Activated T-cell treated with anti-CD3 and anti-CD28 coated beads for 1 hour (primary cell): ENCODE measurements at places on chromosomes 7 and 10.

DNA sequence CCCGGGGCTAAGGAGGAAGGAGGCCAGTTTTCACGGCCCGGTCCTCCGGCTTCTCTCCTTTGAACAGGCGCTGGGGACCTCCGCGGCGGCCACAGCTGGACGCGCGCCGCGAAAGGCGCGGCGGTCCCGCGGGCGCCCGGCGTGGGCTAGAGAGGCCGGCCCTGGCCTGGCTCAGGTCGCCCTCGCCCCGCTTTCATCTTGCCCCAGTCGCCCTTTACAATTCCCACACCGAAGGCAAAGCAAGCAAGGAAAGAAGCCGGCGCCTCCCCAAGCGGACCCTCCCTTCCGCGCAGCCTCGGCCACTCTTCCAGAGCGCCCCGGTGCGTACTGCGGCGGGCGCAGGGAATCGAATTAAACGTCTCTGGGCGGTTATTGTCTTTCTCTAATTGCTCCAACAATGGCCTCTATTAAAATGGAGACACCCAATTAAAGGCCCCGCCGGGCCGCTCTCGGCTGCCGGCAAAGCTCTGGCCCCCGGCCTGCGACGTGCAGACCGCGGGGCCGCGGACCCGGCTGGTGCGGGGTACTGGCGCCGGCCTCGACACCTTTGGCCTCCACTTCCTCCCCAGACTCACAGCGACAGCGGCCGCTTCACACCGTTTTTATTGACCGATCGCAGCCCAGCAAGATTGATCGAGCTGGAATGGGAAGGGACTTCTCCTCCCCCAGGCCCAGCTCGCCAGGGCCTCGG, 4.5 kb upstream of the GATA3 start:
- no peak for DNase-seq

DNA sequence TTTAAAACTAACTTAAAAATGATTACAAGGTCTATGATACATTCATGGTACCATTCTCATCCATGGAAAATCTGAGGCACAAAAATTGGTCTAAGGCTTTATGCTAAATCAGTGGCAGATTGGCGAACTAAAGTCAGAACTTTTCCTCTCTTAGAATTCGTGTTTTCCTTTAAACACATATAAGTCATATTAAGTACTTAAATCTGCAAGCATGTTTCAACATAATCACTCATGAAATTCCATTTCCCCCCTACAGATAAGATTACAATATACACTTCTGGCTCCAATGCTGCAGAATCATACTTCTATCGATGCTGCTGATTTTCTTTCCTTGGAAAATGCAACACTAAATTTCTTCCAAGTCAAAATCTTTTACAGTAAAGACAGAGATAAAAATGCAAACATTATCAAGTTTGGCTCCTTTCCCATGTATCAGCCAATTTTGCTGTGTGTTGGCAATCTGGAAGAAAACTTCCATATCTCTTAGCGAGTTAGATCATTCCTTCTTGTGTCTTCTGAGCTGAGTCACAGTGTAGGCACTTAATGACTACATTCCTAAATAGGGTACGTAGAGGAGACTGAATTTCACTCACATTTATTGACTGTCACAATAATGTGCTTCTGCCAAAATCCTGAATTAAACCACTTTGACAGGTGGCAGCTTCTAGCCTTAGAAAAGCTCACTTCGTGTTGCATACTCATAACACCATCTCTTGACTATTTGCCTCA, 76.4 kb upstream of the LRRC17 start:
- no peak for DNase-seq

DNA sequence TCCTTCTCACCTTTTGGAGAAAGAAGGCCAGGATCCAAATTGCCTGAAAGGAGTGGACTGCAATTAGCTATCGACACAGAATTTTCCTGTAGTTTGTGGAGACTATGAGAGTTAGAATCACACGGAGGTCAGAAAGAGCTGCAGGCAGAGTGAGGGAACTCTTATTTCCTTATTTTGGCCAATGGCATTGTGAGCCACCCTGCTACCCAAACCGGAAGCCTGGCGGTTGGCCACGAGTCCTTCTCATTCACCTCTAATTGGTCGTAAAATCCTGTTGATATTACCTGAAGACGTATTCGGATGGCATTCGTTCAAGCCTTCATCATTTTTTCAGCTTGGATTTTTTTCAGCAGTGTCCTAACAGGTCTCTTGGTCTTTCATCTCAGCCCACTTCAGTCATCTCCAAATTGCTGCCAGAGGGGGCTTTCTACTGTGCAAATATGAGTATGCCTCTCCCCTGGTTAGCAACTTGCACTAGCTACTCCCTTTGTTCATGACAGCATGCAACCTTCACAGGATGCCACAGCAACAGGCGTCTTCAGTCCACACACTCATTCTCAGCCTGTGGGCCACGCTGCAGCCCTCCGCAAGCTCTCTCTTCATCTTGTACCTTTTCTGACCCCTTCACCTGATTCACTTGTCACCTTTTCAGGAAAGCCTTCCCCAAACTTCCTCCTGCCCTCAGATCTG, 66.9 kb downstream of the GATA3 start:
- no peak for DNase-seq

- no peak for DNase-seq
These were observed 96.5 kb downstream of the DNAH11 start for GRCh38 chr7:21639206-21639868.

DNA sequence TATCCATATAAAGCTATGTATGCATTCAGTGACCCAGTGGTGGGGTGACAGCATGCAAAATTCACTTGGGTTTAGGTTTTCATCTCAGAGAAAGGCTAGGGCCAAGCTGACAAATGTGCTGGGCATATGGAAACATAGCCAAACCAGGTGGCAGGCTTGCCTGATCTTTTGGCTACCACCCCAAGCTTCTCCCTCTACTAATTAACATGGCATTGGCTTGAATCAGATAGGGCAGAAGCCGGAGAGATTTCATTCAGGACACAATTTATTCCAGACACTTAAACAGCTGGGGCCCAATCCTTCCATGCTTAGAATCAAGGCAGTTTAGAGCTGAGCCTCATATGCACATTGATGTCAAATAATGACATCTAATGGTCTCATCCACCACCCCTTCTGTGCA, 95.5 kb upstream of the AGK start:
- DNase-seq: no peak

DNA sequence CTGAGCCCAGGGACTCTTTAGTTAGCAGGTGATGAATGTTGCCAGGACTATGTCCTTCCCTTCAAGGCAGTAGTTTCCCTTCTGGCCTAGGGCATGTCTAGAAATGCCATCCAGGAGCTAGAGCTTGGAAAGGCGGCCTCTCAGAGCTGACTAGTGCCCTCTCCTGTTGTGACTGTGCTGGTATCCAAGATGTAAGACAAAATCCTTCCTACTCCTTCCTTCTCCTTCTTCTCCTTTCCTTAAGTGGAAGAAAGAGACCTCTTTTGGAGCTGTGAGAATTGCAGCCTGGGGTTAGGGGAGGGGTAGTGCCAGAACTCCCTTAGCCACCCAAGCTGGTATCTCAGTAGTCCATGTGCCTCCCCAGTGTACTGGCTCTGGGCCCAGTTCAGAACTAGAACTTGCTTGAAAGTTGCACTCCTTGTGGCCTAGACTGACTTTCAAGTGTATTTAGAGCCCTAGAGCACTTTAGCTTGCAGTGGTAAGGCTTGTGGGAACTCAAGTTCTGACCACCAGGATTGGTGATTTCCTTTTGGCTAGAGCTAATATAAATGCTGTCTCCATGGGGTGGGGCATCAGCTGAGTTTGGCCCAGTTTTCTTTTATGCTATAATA, 118.8 kb downstream of the NPSR1 start:
- DNase-seq: no peak

GRCh38 chr10:130066743-130067142, 43.9 kb downstream of the C10orf143 start:
- no peak for DNase-seq

GRCh38 chr7:85046534-85046933, 140.3 kb downstream of the SEMA3D start:
- DNase-seq: no peak

GRCh38 chr10:95880704-95881103, 27.1 kb upstream of the CC2D2B start:
- no peak for DNase-seq

DNA sequence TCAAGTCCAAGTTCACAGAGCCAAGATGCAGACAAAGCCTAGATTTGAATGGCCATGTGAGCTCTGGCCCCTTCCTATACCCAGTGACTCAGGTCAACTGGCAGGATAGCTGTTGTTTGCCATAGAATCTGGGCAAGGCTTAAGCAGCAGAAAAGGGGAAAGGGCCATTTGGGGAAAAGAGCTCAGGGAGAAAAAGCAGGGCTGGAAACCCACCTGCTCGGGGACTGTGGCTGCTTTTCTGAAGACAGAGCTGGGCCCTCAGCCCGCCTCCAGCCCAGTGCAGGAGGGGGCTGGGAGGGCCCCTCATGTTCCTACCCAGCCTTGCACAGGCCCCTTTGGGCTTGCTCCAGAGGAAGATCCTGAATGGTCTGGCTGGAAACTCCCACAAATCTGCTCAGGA, 32.6 kb upstream of the HABP2 start:
- no peak for DNase-seq

- DNase-seq: no peak
These were observed 2.5 kb downstream of the FGL2 start for GRCh38 chr7:77197141-77197540.

DNA sequence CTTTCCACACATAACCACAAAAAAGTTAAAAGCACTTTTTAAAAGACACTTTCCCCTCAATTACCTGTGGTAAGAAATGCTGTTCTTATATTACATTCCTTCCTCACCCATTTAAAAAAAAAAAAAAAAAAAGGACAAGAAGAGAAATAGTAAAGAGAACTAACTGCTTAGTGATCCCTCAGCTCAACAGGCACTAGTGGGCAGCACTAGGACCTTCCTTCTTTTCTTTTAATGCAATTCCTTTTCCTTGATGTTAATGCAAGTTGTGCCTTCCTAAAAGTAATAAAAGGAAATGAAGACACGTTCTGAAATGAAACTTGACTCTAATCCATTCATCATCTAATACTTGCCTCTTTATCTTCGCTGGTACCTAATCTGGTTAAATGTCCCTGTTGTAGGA, 189.7 kb downstream of the TCF7L2 start:
- DNase-seq: no peak

DNA sequence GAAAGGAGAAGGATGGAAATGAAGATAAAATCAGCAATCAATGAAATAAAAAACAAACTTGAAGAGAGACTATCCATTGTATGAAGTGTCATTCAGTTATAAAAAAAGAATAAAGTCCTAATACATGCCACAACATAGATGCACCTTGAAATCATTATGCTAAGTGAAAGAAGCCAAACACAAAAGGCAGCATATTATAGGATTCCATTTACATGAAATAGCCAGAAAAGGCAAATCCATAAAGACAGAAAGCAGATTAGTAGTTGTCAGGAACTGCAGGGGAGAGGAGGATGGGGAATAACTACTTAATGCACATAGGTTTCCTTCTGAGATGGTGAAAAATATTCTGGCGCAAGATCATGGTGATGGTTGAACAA, 6.6 kb upstream of the PON1 start:
- DNase-seq: no peak

- no peak for DNase-seq
These were observed 38.5 kb downstream of the MCMBP start for GRCh38 chr10:119834188-119834587.

- no peak for DNase-seq
These were observed 70.5 kb downstream of the FAM204A start for GRCh38 chr10:118271671-118272070.

DNA sequence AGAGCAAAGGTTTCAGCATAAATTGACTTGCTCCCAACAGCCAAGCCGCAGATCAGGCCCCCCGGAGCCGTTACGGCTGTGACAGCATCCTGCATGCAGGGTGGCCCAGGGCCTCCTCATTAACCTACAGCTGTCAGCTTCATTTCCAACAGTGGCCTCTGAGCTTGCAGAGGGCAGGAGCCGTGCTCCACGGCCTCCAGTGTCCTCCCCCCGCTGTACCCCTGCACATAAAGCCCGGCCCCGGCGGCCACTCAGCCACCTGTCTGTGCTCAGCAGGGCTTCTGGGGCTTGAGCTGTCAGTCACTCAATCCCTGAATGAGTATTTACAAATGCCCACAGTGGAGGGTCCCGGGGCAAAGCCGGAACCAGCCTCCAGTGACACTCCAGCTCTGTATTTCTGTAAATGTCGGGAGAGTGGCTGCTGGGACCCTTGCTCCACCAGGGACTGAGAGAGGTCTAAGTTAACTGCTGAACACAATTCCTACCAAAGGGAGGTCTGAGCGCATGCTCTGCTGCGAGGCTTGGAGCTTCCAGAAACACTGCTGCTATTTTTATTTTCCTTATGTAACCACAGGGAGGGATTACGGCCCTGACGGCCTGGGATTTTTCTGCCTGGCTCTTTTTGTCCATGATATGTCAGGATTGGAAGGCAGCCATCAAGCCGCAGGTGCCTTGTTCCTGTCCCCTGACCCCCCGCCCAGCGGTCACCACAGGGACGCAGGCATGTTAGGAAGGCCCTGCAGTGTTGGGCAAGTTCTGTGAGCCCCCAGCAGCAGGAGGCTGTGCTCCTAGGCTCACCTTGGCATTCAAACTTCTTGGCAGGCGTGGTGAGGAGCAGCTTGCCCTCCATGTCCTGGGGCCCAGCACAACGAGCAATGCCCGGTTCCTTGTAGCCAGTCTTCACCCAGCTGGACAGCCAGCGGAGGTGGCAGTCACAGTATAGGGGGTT, 165.0 kb downstream of the SLIT1 start:
- no peak for DNase-seq

- no peak for DNase-seq
These were observed 453.1 kb downstream of the SORCS1 start for GRCh38 chr10:106711313-106711906.

GRCh38 chr7:33706771-33707200, 198.6 kb upstream of the BMPER start:
- no peak for DNase-seq

- DNase-seq: no peak
These were observed 81.6 kb downstream of the MGMT start for GRCh38 chr10:129548600-129548999.

- DNase-seq: no peak
These were observed 684.2 kb downstream of the LRMDA start for GRCh38 chr10:76115471-76116155.

DNA sequence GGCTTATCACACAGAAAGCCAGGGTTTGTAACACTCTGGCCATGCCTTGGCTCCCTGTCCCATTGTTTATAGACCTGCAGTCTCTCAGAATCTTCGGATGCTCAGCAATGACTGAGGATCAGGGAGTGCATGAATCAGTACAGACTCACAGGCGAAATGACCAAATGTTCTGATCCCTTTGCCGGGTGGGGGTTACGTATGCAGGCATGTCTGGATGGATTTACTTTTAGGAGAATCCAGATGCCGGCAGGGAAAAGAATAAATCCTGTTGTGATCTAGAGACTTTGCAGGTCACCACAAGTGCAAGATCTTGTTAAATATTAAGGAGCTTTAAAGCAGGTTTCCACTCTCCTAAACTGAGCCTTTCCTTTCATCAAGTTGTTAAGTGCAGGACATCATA, 149.5 kb downstream of the SFMBT2 start:
- no peak for DNase-seq

- DNase-seq: no peak
These were observed 1.5 kb downstream of the ACTR3B start for GRCh38 chr7:152760854-152761748.

DNA sequence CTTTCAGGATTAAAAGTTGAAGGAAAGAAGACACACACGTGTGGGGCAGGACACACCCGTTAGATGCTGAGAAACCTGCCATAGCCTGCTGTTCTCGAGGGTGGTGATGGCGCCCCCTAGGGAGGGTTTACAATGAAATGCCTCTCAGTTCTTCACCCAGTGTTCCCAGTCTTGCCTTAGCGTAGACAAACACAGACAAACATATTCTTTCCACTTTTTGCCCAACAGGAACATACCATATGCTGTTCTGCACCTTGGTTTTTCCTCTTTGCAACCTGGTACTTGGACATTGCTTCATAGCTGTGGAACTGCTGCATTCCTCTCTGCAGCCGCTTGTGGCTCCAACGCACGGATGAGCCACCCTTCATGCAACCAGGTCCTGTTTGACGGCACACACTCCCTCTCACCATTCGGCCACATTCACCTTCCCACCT, 23.3 kb upstream of the HSPA12A start:
- peak; percentile 23 for DNase-seq
